Inflammatory macrophage treated with lipopolysaccharide for 4 hours (primary cell): ENCODE measurements at places on chromosomes 6 and 20.

- DNase-seq: no peak
Measured at GRCh38 chr6:38533064-38533463, 106.7 kb downstream of the BTBD9 start.

- no peak for DNase-seq
Measured at GRCh38 chr6:131946404-131946991, 4.7 kb downstream of the CCN2 start.

DNA sequence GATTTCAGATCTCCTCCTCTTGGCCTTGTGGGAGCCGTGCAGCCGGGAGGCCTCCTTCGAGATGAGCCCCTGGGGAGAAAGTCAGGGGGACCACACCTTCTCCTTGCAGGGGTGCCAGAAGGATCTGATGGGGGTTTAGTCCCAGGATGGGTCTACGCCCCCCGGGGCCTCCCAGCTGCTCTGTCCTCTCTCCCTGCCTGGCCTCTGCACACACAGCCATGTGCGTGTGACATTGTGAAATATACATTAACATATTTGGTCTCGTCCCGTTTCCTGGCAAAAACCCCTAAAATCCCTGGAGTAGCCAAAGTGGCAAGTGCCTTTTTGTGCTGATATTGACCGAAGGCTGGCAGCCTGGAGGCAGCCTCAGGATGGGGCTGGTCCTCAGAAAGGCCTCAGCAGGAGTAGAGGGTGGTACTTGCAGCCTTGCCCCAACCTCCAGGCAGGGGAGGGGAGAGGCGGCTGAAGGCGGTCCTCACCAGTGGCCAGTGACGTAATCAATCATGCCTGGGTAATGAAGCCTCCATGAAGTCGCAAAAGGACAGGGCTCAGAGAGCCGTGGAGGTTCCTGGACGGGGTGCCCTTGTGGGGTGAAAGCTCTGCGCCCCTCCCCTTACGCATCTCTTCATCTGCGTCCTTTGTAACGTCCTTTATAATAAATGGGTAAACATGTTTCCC, 5.1 kb upstream of the HELZ2 start:
- peak; percentile 62 for DNase-seq

- no peak for DNase-seq
Measured at GRCh38 chr6:43511824-43512415, 1.8 kb upstream of the LRRC73 start.

GRCh38 chr6:120608826-120609225, 725.5 kb downstream of the TBC1D32 start:
- no peak for DNase-seq

DNA sequence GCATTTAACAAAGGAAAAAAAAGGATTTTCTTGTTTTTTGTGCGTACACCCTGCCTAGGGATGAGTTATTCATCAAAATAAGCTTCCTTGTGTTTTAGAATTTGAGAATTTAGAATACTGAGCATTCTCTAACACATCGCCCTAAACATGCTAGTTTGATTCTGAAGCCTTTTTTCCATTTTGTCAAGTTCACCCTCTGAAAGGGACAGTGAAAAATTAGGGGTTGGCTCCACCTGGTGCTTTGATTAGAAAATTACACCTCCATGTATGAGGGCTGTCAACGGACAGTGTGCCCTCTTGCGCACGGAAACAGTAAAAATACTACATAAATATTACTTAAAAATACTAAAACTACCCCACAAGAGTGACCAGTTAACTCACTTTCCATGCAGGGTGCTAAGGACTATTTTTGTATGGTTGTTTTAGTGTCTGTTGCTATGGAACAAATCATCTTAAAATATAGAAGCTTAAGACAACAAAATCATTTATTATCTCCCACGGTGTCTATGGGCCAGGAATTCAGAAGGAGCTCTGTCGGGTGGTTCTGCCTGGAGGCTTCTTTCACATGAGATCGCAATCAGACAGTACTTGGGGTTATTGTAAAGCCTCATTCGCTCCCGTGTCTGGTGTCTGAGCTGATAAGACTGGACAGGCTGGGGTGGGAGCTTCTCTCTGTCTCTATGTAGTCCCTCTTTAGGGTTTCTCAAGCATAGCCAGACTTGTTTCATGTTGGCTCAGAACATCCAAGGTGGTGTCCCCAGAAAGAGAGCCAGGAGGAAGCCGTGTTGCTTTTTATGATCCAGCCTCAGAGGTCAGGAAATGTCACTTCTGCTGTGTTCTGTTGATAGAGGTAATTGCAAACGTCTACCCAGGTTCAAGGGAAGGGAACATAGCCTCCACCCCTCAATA, 41.1 kb upstream of the TMEM170B start:
- DNase-seq: peak; percentile 80

- DNase-seq: no peak
Measured at GRCh38 chr6:110755411-110755834, 59.8 kb downstream of the CDK19 start.

DNA sequence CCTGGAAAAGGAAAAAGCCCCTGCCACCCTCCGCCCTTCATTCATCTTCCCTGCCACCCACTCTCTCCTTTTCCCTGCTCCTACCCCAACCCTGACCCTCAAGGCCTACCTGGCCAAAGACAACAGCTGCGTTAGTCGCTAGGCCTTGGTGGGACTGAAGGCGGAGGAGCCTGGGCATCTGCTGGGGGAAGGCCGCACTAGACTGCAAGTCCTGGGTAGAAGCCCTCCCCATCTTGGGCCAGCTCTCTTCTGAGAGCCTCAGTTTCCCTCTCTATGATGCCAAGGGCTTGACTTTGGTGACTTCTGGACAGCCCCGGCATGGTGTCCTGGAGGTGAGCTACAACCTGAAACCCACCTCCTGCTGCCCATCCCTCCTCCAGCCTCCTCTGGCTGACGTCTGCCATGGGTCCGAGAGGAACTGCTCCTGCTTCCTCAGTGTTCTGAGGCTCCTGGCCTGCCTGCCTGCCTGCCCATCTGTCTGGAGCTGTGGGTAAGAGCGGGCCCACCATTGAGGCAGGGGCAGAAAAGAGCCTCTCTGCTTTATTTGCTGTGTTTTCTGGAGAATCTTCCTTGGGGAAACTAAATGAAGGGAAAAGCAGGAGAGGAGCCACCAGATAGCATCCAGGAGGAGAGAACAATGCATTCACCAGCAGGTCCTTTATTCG, 7.5 kb upstream of the FOXC1 start:
- no peak for DNase-seq

- peak; percentile 16 for DNase-seq
Measured at GRCh38 chr6:40326714-40327421, 260.3 kb downstream of the LRFN2 start.

DNA sequence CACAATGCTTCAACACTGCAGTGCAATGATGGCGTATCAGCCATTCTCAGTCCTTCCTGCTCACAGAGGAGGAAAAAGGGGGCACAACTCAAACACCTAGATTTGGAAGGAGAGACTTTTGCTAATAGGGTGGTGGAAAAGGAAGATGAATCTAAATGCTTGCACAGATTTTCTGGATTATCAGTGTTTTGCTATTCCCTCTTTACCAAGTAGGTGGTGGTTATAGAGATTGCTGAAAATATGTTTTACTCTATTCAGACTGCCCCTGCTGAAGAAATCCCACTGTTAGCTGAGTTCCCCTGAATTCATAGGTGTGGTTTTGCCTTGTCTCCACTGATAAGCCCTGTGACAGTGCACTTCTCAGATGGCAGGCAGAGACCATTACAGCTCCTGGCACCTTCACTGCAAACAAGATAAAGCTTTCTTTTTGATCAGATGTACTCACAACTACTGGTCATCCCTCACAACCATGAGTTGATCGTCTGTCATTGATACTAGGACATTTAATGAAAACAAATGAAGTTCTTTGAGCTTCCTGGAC, 311.4 kb downstream of the KIF16B start:
- no peak for DNase-seq

DNA sequence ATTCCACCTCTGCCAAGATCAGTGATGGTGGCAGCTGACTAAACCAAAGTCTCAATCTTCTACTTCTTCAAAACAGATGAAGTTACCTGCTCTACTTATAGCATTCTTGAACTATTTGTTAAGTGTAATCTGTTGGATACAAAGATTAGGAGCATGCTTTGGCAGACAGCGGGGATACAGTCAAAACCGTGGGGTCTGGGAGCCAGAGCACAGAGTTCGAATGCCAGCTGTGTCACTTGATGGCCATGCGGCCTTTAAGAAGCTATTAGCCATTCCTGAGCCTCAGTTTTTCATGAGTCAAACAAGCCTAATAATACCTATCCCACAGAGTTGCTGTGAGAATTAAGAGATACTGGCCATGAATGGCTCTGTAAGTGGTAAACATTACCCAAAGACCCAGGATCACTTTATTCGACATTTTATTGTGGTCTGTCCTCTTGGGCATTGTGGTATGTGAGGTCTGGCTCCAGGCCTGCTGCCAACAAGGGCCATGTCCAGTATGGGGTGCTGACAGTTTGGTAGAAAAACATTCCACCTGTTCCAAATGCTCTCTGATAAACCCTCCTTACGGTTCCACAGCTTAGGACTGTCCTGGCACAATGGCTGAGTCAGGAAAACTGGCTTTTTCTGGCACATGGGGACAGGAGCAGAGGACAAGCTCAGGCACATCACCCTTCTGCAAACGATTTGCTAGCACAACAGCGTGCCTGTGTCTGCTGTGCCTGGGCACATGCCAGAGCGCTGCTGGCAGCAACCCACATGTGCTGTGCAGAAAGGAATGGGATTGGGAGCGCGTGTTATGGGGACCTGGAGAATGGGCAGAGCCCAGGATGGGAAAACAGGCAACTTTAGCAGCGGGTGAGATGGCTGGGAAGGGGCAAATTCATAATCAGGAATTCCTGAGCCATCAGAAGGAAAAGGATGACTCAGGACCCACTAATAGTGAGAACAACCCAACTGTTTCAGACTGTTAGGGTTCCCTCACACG, 15.7 kb upstream of the FAM83C start:
- no peak for DNase-seq

- no peak for DNase-seq
Measured at GRCh38 chr20:36305602-36306551, at the start of gene DLGAP4. Gene DLGAP4, plus strand, starts transcription at chr20:36306339. Its CDS starts 125,379 bp downstream, at chr20:36431718.

- no peak for DNase-seq
Measured at GRCh38 chr20:8116067-8116811, 15.8 kb upstream of the PLCB1 start.

DNA sequence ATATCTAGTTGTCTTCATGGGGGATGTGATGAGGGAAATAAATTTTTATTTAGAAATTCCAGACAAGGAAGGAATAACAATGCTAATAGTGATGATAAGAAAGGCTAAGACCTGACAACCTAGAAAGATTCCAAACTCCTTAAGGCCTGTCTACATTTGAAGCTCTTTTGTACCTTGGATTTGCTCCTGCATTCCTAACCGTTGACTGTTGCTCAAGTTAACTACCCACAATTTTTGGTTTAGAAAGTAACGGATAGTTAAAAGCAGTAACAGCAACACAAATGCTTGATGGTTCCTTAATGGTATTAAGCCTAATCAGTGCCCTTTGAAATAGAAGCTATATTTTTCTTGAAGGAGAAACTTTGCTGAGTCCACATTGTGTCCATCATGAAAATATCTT, 52.9 kb downstream of the TRMT11 start:
- no peak for DNase-seq

DNA sequence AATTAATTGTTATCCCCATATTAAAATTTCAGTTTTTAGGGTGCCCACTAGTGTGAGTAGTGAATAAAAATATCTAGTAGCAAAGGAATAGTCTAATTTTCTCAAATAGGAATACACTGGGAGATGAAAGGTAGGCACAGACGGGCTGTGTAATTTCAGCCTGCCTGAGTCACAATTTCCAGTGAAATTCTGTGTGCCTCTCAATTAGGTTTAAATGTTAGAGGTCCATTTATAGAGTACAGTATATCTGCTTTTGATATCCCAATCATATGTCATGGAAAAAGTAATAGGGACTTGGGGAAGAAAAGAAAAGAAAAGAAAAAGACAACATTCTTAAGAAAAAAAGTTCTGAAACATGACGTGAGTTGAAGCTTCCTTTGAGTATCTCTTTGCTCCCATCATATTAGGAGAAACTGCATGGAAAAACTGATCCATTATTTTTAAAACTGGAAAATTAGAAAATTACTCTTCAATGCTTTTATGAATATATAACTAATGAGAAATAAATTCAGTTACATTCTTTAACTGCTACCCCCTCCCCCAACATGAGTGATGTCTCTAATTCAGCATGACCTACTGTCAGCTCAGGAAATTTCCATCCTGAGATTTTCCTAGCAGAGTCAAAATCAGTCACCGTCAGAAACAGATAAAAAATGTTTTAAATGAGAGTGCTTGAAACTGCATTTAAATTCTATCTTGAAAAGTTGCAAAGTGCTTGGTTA, 473.8 kb upstream of the HSF2 start:
- no peak for DNase-seq

- DNase-seq: no peak
Measured at GRCh38 chr6:41545247-41545702, 906 bp upstream of the FOXP4 start.

- DNase-seq: peak; percentile 18
Measured at GRCh38 chr20:2706688-2707352, 14.2 kb downstream of the EBF4 start.

DNA sequence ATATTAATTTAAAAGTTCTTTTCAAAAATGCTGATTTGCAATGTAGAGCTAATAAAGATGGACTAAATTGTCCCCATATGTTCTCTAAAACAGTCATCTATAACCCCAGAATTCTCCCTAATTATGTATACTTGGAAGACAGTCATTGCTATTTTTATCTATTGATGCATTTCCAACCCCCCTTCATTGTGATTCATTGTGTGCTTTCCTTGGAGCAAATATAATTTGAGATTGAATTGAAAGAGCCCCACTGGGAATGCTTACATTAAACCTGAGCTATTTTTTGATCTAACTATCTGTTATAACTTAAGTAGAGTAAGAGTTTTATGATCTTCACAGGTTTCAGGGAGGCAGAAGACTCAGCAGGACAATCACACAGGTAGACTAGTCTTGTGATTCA, 73.7 kb upstream of the PTCHD4 start:
- no peak for DNase-seq

DNA sequence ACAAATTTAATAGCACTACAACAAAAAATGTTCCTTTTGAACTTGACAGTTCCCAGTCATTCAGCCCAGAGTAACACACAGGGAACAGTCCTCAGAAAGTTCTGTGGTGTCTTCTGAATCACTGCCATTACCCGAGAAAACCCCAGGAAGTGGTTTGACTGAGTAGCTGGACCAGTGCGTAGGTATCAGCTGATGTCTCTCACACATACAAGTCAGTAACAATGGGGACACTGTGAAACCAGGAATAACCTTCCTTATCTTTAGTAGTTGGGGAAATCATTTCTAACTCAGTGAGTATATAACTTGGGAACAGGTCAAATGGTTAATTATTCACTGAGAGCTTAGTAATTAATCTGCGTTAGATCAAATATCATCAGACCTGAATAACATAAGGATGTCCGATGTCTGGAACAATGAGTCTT, 73.1 kb downstream of the HIVEP2 start:
- DNase-seq: peak; percentile 91

DNA sequence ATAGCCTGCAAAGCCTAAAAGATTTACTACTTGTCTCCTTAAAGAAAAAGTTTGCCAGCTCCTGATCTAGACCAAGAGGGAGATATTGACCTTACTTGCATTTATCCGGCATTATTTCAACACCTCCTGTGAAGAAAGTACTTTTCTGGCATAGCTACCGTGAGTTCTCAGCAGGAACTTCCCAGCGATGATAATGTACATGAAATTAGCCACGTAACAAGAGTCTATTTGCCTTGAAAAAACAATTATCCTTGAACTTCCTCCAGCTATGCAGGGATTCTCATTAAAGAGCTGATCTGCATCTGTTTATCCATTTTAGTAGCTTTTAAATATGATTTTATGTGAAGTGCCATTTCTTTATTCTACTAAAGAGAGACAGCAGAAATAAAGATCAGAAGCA, 41.7 kb downstream of the ALDH5A1 start:
- DNase-seq: no peak
